Stimulated activated CD8-positive, alpha-beta memory T cell treated with anti-CD3 and anti-CD28 coated beads, Interleukin-7, amount 100 ng/mL, for 1 hour (primary cell): ENCODE measurements at places on chromosomes 11 and 22.

DNA sequence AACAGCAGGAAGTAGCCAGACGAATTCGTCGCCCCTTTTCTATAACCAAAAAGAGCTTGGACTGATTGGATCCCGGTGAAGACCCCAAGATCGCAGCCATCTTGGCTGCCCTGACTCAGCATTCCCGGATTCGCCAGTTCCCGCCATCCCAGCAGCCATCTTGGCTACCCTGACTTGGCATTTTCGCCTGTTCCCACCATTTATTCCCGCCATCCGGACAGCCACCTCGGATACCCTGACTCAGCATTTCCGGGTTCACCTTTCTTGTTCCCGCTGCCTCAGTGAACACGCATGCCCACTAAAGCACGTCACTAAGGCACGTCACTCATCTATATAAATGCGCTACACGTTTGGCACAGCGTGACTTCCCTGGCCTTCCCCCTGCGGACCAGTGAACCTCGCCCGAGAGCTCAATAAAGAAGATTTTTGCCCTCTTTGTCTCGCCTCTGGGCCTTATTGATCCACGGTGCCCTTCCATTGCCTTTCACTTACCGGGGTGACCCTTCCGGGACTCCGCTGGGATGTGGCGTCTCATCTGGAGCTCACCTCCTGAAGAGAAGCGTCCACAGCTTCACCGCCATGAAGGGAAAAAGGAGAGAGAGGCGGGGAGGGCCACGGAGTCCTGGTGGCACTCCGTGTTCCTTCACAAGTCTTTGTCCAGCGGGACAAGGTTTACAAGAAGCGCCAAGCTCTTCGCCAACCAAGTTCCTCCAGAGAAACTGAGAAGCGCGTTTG is 4.0 kb upstream of the OR56A3 start:
- no peak for DNase-seq

- DNase-seq: no peak
These were observed 1.4 kb upstream of the GAL3ST1 start for GRCh38 chr22:30575859-30576258.

DNA sequence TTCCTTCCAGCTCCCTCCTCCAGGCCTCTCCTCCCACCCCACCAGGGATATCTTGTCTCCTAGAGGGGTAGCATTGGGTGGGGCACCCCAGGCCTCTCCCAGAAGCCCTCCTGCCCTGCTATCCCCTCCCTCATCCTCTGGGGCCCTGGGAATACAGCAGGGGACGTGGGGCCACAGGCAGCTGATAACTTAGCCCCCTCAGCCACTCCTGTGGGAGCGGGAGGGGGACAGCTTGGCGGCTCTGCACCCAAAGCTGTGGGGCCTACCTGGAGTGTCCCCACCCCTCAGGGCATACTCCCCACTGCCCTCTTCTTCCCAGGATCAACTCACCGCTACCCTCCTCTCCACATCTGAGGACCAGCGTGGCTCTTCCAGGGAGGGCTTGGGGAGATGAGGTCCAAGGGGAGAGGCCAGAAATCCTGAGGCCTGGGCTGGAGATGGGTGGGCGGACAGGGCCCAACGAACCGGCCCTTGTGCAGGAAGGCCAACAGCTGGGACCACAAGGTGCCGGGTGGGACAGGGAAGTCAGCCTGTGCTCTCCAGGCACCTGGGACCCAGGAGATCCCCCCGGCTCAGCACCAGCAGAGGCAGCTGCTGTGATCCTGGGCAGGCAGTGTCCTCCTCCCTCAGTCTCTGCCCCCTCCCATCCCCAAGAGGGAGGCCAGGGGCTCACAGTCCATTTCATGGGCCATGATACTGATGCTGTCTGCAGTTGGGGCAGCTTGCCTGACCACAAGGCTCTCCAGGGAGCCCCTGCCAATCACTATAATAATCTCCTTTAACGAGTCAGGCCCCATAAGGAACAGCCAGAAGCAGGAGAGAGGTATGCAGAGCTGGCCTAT is 23.2 kb downstream of the NEAT1 start:
- no peak for DNase-seq

- no peak for DNase-seq
These were observed 789.4 kb upstream of the KIRREL3 start for GRCh38 chr11:127789927-127790326.

DNA sequence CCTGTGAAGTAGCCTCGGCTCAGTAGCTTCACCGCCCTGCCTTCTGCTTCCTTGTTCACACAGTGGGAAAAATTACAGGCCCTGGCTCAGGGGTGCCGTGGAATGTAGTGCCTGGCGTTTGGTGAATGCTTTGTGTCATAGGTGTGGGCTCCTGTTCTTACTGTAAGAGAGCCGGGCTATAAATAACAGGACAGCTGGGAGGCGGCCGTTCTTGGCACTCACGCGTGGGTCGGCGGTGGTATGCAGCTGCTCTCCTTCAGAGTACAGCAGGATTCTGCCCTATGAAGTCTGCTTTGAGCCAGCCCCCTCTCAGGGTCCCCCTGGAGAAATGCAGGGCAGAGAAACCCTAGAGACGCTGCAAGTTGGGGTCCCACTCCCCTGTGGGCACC is 84.2 kb downstream of the CTTN start:
- DNase-seq: no peak

- no peak for DNase-seq
These were observed 62.5 kb downstream of the MACROD1 start for GRCh38 chr11:64103277-64103985.

GRCh38 chr11:72630104-72630852 is 43.9 kb downstream of the PDE2A start:
- no peak for DNase-seq
